Fibroblast of villous mesenchyme (primary cell): ENCODE measurements at places on chromosomes 4 and X. TPM values are rescaled to one million over a fixed set of nuclear protein-coding genes. Genes with fewer than 3 reads are reported as not detected.

RBM46 gene
- total RNA-seq: 0.32 TPM in 1 of 2 replicates, not detected in the other

UGT2A3 gene
- total RNA-seq: not detected in 2 replicates

WFS1 gene
- total RNA-seq: 39.3 and 42.3 TPM in 2 replicates

S100G gene
- total RNA-seq: not detected in 2 replicates

GAGE12E gene
- total RNA-seq: not detected in 2 replicates

GPC3 gene
- 0.32 TPM in 1 of 2 replicates, not detected in the other for total RNA-seq

KCTD8 gene
- total RNA-seq: under 0.01 and 0.32 TPM in 2 replicates

ZNF157 gene
- under 0.01 TPM in 2 replicates for total RNA-seq

USP27X gene
- total RNA-seq: 2.6 TPM in 2 replicates

GYG2 gene
- 3.5 and 3.9 TPM in 2 replicates for total RNA-seq

TLR8 gene
- total RNA-seq: not detected in 2 replicates

DMD gene
- 29.0 and 32.4 TPM in 2 replicates for total RNA-seq

MMRN1 gene
- not detected in 2 replicates for total RNA-seq

SPANXB1 gene
- total RNA-seq: not detected in 2 replicates

PRICKLE3 gene
- 5.2 TPM in 2 replicates for total RNA-seq

CFAP99 gene
- not detected in 2 replicates for total RNA-seq

ZFP92 gene
- total RNA-seq: 0.32 and 0.43 TPM in 2 replicates

TRO gene
- total RNA-seq: 16.8 and 17.1 TPM in 2 replicates

CXXC4 gene
- 0.32 and 0.43 TPM in 2 replicates for total RNA-seq

IL2 gene
- total RNA-seq: not detected in 2 replicates

SORCS2 gene
- under 0.01 TPM in 2 replicates for total RNA-seq

TNIP3 gene
- total RNA-seq: 0.32 and 0.43 TPM in 2 replicates

CXorf58 gene
- total RNA-seq: not detected in 2 replicates

MAGEA8 gene
- total RNA-seq: not detected in 2 replicates

IRS4 gene
- total RNA-seq: not detected in 2 replicates

STPG2 gene
- total RNA-seq: under 0.01 and 0.32 TPM in 2 replicates

LIMCH1 gene
- total RNA-seq: 3.9 and 8.4 TPM in 2 replicates

SFRP2 gene
- total RNA-seq: not detected in 2 replicates

ANK2 gene
- total RNA-seq: 15.1 and 23.2 TPM in 2 replicates

CXorf49B gene
- total RNA-seq: not detected in 2 replicates

DNAAF6 gene
- not detected in 2 replicates for total RNA-seq

MAGEE2 gene
- not detected in 2 replicates for total RNA-seq

GYPB gene
- not detected in 2 replicates for total RNA-seq

UTP3 gene
- total RNA-seq: 15.1 and 23.3 TPM in 2 replicates

FUNDC2 gene
- total RNA-seq: 27.7 and 31.5 TPM in 2 replicates

TRAPPC11 gene
- 59.9 and 69.1 TPM in 2 replicates for total RNA-seq

ARMCX1 gene
- total RNA-seq: 32.5 and 41.9 TPM in 2 replicates
